RCC 7860 (cell line): ENCODE measurements at places on chromosomes 1 and 21.

DNA sequence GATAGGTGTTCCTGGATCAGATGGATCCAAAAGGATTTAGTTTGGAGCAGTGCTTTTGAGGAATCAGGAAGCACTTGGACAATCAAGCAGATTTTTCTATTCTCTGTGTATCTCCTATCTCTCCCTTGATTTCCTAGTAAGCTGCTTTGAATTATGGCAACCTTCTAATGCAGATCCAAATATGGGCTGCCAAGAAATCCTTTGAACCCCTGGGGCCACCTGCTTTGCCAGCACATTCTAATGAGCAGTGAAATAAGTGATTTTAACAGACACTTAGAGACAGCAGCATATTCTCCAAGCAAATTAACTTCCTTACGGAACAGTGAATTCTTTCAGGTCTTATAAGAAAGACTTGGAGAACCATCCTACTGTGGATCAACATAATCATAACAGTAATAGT is 195.4 kb downstream of the GPR52 start:
- DNase-seq, result no peak

DNA sequence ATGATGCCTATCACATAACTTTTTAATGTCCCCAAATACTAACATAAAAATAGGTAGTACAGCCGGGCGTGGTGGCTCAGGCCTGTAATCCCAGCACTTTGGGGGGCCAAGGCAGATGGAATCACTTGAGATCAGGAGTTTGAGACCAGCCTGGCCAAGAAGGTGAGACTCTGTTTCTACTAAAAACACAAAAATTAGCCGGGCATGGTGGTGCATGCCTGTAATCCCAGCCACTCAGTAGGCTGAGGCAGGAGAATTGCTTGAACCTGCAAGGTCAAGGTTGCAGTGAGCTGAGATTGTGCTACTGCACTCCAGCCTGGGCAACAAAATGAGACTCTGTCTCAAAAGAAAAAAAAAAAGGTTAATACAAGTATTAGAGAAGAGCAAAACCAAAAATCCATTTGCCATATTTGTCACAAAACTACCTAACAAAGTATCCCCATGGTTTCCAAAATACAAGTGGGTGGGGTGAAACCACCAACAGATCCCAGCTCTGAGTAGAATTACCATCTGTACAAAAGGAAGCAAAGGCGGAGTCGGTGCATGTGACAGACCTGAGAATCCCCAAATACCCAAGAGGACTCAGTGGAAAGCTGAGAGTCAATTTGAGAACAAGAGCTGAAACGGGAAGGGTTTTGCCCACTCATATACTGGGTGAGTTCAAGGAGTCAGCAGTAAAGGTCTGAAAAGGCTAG is 113.2 kb downstream of the TOMM20 start:
- no peak for DNase-seq

DNA sequence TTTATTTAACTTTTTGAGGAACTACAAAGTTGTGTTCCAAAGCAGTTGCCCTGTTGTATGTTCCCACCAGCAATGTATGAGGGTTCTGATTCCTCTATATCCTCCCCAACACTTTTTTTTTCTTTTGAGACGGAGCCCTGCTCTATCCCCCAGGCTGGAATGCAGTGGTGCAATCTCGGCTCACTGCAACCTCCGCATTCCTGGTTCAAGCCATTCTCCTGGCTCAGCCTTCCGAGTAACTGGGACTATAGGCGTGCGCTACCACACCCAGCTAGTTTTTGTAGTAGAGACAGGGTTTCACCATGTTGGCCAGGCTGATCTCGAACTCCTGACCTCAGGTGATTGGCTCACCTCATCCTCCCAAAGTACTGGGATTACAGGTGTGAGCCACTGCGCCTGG is 60.4 kb upstream of the ENAH start:
- DNase-seq, result no peak

- DNase-seq, result peak; percentile 13
Observed at GRCh38 chr21:33047231-33047630, 21.5 kb downstream of the OLIG2 start.

- no peak for DNase-seq
Observed at GRCh38 chr21:45844181-45844580, 137.4 kb upstream of the COL6A1 start.

GRCh38 chr1:68280286-68280685 is 48.0 kb upstream of the WLS start:
- DNase-seq, result no peak

GRCh38 chr21:46207920-46208591 is 20.5 kb downstream of the LSS start:
- DNase-seq, result no peak

GRCh38 chr1:218498056-218498938 is 153.2 kb downstream of the TGFB2 start:
- peak; percentile 94 for DNase-seq

- DNase-seq, result no peak
Observed at GRCh38 chr1:202047977-202048376, 37.6 kb downstream of the ELF3 start.

DNA sequence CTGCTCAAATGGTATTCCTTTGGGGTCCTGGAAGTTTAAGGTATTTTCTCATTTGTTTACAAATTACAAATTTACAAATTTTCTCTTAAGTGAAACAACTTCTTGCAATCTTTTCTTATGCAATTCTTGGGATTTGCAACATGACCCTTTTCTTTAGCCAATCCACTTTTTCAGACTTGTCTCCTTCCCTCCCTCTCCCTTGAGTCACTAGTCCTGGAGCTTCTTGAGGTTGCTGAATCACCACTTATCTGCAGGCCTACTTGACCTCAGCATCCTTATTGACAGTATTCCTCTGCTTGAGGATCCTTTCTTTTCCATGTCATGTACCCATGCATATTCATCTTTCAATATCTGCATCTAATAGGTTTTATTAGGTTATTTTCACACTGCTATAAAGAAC is 302.8 kb upstream of the ADAMTS5 start:
- peak; percentile 87 for DNase-seq

DNA sequence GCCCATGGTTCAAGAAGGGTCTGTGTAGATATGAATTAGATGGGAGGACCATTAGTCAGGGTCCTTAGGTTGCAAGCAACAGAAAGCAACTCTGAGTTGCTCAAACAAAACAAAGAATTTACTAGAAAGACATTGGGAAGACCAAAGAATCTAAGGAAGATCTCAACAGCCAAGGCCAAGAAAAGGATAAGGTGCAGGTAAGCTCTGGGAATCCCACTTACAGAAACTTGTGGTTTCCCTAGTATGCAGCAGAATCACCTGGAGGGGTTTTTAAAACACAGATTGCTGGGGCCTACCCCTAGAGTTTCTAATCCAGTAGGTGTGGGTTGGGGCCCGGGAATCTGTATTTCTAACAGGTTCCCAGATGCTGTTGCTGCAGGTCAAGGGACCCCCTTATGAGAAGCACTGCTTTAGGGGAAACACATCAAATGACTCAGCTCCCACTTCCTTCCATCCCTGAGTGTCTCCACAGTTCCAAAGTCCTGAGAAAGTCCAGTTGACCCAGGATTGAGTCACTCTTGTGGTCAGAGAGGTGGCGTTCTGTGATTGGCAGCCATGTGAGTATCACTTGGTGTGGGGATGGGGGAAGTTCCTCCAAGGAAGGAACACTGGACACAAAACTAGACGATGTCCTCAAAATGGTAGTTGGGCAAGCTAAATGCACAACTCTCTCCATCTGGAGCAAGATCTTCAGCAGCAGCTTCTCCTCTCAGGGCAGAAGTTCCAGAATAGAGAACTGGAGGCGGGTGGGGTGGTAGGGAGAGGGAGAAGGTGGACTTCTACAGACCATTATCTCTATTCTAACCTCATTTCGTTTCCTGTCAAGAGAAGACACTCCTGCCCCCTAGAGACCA is 24.2 kb upstream of the EYA3 start:
- DNase-seq, result peak; percentile 96

DNA sequence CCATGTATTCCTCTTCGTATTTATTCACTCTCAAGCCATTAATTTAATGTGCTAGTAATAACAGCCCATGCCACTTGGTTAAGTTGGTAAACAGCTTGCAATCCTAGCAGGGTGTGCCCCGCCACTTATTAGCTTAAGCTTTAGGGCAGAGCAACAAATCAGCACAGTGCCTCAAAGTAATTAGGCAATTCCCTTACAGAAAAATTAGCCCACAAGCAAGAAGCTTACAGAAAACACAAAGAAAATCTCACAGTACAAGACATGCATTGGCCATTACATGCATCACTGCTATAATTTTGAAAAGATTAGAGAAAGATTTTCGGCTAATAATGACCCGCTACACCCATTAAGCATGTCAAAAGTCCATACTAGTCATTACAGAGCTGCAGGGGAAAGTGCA is 47.6 kb downstream of the TGFB2 start:
- DNase-seq, result no peak
